ENCODE measurements at places on chromosomes 4 and X.

GRCh38 chr4:168551945-168552695 is 55.3 kb downstream of the PALLD start:
- no peak for DNase-seq

GRCh38 chr4:33577791-33578190 is 2666.5 kb downstream of the ARAP2 start:
- no peak for DNase-seq

DNA sequence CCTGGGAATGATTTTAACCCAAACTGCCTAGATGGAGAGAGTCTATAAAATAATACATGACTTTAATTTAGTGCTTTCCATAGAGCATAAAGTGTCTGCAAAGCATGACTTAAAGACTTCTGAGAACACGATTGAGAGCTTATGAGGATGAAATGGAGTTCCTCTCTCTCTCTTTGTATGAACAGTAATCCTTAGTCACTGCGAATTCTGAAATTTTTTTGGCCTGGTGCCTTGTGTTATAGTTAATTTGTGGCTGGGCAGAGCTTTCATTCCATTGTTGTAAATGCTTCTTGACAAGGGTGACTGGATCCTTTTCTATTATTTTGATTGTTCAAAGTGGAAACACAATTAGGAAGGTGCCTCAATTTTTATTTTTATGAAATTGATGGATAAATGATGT is 179.5 kb downstream of the CEP135 start:
- DNase-seq, result no peak

DNA sequence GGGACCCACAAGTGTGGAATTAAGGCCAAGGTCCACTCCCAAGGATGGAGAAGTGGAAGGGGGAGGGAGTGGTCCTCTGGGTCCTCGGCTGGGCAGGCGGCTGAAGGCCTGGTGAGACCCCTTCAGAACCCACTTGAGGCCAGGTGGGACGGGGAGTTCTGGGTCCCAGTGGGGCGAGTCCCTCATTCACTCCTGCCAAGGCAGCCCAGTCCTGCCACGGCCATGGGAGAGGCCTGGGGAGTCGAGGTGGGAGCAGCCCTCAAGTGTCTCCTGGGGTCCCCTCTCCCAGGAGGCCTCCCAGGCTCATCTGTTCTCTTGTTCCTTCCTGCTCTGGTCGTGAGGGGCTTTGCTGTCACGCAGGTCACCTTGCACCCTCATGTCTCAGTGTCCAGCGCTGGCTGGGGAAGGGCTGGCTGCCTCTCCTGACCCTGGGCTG is 6.1 kb upstream of the SH3BP2 start:
- DNase-seq, result no peak

- no peak for DNase-seq
These were observed 2.7 kb downstream of the AFP start for GRCh38 chr4:73438582-73439215.

GRCh38 chr4:130034876-130035275 is 938.9 kb downstream of the C4orf33 start:
- DNase-seq, result no peak

- DNase-seq, result no peak
These were observed 555 bp upstream of the PGM2 start for GRCh38 chr4:37825968-37826294.
